Stimulated activated CD8-positive, alpha-beta memory T cell treated with anti-CD3 and anti-CD28 coated beads, Interleukin-2, amount 100 ng/mL, for 1 hour (primary cell): ENCODE measurements at places on chromosomes 16 and 17.

- no peak for DNase-seq
Measured at GRCh38 chr17:5785867-5786509, 201.7 kb upstream of the NLRP1 start.

- DNase-seq, result no peak
Measured at GRCh38 chr17:38738686-38739085, 8.5 kb downstream of the CISD3 start.

DNA sequence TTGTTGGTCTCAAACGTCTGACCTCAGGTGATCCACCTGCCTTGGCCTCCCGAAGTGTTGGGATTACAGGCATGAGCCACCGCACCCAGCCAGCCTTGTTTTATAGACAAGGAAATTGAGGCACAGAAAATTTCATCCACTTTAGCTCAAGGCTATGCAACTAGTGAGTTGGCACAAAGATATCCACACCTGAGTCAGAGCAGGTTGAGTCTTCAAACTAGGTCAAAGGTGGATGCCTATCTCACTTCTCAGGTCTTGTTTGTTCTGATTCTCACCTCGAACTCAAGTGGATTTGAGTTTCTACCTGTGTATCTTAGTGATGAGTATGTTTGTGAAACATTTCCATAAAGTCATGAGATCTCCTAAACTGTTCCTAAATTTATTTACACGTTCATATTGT is 35.6 kb upstream of the GAS7 start:
- no peak for DNase-seq

- DNase-seq, result no peak
Measured at GRCh38 chr16:84686707-84687298, 13.0 kb upstream of the USP10 start.

GRCh38 chr16:8893976-8894690 is 12.0 kb downstream of the LITAFD start:
- no peak for DNase-seq

DNA sequence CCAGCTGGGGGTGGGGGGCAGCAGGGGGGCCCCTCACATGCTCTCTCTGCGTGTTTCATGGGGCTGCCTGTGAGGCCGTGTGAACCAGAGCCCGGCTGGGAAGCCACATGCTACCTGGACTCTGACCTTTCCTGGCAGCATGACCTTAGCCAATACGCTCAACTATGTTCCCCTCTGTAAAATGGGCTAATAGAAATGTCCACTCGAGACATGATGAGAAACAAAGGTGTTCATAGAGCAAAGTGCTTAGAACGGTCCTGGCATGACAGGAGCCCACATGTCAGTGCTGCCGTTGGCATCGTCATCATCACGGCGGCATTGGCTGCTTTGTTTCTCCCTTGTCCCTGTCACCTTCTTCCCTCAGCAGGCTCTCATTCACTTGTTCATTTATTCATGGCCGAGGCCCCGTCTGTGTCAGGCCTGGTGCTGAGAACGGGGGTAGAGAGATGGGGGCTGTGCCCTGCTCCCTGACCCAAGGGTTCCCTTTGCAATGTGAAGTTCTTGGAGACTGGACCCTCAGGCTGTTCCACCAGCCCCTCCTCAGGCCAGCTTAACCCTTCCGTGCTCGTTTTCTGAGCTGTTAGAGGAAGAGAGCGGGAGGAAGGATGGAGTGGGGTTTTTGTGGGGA is 291.4 kb downstream of the SEC14L1 start:
- DNase-seq, result no peak

- DNase-seq, result no peak
Measured at GRCh38 chr16:78789561-78789960, 690.1 kb downstream of the WWOX start.

DNA sequence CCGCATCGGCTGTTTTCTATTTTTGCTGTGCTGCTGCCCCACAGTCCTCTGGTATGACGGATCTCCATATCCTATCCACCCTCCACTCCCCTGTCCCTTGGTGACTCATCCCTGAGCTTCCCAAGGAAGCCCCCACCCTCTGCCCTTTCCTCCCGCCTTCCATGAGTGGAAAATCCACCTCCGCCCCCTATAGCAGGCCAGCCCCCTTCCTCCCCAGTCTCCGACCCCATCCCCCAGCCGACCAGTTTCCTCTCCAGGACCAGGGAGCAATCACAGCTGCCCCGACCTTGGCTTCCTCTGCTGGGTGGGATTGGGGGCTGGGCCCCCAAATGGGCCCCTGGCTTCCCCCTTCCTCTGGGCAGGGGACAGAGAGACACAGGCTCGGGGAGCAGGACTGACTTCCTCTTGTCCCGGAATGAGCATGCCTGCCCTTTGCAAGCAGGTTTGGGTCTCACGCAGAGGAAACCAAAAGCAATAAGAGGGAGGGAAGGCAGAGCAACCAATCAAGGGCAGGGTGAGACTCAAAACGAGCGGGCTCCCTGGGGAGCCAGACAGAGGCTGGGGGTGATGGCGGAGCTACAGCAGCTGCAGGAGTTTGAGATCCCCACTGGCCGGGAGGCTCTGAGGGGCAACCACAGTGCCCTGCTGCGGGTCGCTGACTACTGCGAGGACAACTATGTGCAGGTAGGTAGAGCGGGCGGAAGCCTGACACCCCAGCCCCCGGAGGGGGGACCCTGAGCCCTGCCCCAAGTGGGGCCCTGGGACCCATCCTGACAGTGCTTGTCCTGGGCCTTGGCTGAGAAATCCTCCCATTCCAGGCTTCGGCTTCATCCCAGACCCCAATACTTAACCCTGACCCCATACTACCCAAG is at the start of the genes ABI3 and GNGT2:
TSS of gene ABI3 (plus strand) at position 550 of the 872 bp plus-strand sequence. CDS start at position 568, 18 bp downstream.
TSS of gene GNGT2 (minus strand) at position 417 of the 872 bp plus-strand sequence. CDS start 3,152 bp downstream, outside the sequence.
- DNase-seq, result no peak

DNA sequence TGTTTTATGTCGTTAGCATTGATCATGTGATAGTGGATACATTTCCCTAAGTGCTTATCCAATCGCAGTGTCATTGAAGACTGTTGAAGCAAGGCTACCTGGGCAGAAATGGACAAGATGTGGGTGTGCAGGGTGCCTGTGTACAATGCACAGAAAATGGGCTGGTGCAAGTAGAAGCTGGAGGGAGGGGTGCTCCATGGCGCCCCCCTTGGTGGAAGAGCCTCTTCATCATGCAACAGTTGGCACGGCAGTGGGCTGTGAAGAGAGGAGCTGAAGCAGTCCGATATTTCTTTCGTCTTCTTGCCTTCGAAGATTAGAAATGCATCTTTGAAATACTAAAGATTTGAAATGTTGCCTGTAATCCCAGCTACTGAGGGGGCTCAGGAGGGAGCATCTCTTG is 100.5 kb downstream of the PLCG2 start:
- no peak for DNase-seq

- no peak for DNase-seq
Measured at GRCh38 chr16:83113811-83114210, 487.0 kb downstream of the CDH13 start.

GRCh38 chr16:56551796-56552738 is 12.8 kb upstream of the MT4 start:
- no peak for DNase-seq

GRCh38 chr16:54052271-54052670 is 234.3 kb downstream of the IRX3 start:
- no peak for DNase-seq

- no peak for DNase-seq
Measured at GRCh38 chr17:39529455-39529854, 68.2 kb downstream of the CDK12 start.

- no peak for DNase-seq
Measured at GRCh38 chr17:16304830-16305229, 48.4 kb downstream of the CENPV start.

DNA sequence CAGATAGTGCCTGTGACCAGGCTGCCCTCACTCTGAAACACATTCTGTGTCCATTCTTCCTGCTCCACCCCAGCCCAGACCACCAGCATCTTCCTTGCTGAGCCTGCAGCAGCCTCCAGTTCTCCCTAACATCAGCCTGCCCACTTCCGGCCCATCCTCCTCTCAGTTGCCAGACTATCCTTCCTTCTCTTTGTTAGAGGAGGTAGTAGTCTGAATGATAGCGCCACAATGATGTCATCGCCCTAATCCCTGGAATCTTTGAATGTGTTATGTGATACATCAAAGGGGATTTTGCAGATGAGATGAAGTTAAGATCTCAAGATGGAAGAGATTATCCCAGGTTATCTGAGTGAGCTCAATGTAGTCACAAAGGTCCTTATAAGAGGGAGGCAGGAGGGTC is 3.2 kb upstream of the ZDHHC1 start:
- DNase-seq, result no peak

- DNase-seq, result no peak
Measured at GRCh38 chr16:1159973-1160772, 7.3 kb downstream of the CACNA1H start.

DNA sequence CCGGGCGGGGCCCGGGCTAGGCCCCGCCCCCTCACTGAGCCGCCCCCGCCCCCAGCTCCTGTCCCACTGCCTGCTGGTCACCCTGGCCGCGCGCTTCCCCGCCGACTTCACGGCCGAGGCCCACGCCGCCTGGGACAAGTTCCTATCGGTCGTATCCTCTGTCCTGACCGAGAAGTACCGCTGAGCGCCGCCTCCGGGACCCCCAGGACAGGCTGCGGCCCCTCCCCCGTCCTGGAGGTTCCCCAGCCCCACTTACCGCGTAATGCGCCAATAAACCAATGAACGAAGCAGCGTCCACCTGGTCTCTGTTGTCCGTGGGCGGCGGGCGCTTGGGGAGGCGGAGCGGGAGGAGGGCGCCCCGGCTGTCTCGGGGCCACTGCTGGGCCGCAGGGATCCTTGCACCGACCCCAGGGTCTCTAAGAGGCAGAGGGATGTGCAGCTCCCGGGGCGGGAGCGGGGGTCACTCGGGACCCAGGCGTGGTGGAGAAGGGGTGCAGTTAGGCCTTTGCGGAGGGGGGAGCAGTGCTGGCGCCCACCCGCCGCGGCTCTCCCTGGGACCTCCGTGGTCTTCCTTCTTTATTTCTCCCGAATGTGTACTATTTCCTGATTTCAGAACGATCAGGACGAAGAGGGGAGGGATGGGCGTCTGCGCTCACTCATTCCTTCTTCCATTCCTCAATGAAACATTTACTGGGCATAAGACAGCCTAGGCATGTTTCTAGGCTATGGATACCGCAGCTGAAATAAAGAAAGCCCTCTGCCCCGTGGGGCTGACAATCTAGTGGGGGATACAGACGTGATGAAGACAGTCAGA is 2.0 kb downstream of the HBZ start:
- no peak for DNase-seq

GRCh38 chr17:46733837-46734475 is 84.5 kb downstream of the WNT3 start:
- DNase-seq, result no peak

- no peak for DNase-seq
Measured at GRCh38 chr16:51305337-51305736, 154.3 kb upstream of the SALL1 start.

DNA sequence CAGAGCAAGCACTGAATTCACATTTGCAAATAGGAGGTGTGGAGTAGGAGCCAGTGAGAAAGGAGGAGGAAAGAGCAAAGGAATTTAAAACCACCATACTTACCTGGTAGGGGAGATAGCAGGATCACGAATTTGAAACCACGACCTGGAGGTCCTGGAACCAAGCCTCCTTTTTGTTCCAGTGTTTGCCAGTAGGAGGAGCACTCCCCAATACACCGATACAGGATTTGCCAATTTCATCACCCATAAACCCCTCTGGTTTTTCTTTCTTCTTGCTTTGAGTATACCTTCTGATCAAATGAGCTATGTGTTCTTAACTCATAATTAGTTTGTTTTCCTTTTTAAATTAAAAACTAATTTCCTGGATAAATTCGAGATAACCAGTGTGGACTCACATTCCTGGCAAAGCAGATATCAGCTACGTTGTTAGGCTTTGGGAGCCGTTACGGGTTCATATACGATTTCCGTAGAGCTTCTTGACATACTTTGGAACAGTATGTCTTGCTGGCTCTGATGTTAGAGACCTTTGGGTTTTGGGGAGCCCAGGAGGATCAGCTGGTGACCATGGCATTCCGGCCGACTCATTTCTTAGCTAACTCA is 22.7 kb downstream of the BCO1 start:
- DNase-seq, result no peak

DNA sequence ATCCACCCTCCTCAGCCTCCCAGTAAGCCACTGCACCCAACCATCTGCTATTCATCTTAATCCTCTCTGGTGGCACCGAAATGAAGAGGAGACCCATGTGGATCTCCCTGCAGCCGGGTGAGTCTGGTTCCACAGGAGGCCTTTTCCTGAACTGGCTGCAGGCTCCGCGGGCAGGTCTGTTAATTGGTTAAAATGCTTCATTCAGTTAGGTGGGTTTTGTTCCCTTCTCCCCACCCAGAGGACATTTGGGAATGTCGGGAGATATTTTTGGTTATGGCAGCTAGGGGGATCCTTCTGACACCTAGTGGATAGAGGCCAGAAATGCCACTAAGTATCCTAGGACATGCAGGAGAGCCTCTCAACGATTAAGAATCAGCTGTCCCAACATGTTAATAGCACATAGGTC is 16.7 kb downstream of the C16orf54 start:
- DNase-seq, result no peak

DNA sequence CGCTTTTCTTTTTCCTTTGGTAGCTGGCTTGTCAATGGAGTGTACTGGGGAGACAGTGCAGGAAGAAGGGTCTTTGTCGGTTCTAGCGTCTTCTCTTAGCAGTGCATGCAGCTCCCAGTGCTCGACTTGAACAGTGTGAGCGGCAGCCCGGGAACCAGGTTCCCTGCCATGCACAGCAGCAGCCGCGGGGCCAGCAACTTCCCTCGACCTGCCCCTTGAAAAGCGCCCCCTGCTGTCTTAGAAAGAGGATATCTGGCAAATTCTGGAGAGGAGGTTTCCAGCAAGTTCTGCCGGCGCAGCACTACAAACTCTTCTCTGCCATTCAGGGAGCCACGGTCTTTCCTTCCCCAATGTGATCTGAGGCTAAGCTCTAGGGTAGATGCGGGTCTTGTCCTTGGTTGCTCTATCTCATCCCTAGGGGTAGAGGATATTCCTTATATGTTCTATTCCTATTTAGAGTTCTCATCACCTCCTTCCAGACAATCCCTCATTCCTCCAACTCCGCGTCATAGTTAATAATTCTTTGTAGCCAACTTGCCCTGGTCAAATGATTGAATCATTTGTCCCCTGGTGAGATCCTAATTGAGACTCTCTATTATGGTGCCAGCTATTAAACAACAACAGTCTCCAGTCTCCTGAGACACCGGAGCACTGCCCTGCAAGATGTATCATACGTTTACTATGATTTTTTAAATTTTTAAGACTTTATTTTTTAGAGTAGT is 451.3 kb downstream of the PMP22 start:
- DNase-seq, result peak; percentile 0

DNA sequence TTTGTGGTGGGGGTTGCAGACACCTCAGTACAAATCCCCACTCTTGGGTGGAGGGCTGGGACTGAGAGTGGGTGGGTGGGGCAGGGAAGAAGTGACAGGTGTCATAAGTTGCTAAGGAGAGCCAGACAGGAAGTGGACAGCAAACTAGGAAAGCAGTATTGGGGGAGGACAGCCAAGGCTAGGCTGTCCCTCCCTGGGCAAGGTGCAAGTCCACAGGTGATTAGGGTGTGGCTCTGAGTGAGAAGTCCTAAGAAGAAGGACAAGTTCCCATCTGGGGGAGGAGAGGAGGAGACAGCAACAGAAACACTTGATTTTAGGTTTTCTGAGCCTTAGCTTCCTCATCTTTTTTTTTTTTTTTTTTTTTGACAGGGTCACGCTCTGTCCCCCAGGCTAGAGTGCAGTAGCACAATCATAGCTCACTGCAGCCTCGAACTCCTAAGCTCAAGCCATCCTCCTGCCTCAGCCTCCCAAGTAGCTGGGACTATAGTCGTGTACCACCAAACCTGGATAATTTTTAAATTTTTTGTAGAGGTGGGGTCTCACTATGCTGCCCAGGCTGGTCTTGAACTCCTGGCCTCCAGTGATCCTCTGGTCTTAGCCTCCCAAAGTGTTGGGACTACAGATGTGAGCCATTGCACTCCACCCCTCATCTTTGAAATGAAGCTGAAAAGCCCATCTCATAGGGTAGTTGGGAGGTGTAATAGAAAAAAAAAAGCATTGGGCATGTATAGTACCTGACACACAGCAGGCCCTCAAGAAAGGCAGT is 2.5 kb downstream of the MAPK3 start:
- no peak for DNase-seq
